ENCODE measurements at places on chromosomes 12 and 14.

- no peak for DNase-seq
Observed at GRCh38 chr12:107007411-107007810, 20.5 kb upstream of the MTERF2 start.

DNA sequence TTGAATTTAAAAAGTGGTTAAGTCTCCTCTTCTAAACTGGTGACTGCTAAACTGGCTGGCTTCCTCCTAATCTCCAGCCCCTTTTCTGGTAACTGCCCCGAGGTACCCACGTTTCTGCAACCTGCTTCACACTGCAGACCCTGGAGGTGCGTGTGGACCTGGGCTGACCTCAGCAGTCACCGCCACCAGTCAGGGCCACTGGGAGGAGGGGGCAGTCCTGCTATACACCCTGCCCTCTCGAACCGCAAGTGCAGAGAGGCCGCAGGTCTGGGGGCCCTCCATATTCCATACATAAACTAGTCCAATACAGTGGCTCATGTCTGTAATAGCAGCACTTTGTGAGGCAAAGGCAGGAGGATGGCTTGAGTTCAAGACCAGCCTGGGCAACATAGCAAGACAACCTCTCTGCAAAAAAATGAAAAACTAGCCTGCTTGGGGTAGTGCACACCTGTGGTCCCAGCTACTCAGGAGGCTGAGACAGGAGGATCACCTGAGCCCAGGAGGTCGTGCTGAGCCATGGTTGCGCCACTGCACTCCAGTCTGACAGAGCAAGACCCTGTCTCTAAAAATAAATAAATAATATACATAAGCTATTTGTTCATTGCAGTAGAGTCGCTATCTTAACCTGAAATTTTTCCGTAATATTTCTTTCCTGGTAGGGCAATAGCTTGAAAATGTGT lies 25.6 kb downstream of the VPS37B start:
- DNase-seq, result no peak

DNA sequence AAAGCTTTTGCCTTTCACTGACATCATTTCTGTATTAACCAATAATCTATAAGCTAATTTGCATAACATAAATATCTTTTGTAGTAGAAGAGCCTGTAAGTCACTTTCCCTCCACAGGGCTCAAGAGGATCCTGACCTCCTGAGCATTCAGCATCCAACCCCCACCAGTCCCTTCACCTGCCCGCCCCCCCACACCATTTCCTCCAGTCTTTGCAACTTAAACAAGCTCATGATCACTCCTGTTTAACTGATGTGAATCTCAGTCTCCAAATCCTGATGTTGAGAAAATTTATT lies 12.0 kb upstream of the CRY1 start:
- DNase-seq, result no peak

- DNase-seq, result no peak
Observed at GRCh38 chr14:100472094-100472455, 115.1 kb downstream of the BEGAIN start.

DNA sequence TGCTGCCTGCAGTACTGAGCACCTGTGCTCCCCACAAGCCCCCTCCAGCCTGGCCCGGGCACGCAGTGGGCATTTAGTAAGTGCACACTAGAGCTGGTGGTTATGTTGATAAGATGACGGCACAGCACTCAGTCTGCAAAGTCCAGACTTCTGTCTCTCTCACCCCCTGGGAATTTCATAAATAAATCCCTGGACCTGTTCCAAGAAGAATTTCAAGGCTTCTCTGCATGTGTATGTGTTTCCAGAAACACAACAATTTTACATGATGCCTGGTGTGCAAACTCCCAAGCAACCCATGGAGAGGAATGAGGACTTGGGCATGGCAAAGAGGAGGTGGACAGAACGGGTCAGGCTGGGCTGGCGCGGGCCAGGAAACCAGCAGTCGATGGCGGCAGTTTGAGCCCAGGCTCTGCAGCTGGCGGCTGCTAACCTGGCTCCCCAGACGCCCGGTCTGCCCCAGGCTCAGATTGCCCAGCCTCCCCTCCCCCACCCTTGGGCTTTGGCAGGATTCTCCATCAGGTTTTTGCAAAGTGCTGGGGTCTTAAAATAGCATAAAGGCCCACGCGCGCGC lies 10.4 kb upstream of the ACVR1B start:
- DNase-seq, result no peak

DNA sequence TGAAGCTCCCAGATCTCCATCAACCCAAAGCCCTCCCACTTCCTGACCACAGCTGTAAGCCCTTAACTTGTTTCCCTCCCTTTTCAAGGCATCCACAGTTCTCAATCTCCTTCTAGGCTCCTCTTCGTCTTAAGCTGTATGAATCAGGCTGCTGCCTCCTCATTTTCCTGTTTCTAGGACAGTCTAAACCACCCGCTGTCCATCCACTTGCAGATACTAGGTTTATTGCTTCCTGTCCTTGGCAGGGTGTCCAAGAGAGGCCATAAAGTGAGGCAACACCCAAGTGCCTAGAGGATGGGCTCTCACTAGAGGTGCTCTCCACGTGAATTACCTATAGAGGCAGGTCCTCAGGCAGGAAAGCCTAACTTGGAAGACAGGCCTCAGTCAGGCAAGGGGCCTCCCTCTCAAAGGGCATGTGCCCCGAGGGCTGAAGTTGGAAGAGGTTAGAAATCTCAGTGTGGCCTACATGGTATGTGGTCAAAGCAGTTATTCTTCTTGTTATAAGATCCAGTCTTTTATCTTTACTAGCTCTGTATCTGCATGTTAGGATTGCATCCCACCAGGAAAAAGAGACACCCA lies 8.8 kb upstream of the TMEM106C start:
- no peak for DNase-seq

GRCh38 chr12:88313554-88313953 lies 171.4 kb downstream of the TMTC3 start:
- no peak for DNase-seq

DNA sequence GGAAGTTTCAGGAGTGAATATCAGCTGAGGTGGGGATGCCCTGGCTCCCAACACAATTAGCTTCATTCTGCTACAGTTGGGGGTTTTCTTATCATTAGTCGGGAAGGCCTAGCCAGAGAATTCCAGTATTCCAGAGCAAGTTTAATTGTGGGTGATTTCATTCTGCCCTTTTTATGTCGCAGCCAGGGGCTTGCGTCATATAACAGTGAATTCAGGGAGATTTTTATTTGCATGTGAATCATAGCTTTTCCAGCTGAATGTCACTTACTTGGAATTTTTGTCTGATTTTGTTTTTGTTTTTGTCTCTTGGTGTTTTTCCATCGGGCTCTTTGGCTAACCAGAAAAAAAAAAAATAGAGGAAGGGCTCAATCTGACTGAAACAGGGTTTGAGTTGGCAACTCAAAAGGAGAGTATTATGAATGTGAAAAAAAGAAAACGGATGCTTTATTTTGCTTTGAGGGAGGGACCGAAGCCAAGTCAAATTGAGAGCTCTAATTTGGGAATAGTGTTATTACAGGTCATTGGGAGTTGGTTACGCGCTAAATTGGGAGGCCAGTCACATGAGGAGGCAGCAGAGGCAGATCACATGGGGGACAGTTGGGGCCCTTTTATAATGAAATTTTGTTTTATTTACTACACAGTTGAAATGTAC lies 119.4 kb downstream of the SAMD4A start:
- DNase-seq, result peak; percentile 59

DNA sequence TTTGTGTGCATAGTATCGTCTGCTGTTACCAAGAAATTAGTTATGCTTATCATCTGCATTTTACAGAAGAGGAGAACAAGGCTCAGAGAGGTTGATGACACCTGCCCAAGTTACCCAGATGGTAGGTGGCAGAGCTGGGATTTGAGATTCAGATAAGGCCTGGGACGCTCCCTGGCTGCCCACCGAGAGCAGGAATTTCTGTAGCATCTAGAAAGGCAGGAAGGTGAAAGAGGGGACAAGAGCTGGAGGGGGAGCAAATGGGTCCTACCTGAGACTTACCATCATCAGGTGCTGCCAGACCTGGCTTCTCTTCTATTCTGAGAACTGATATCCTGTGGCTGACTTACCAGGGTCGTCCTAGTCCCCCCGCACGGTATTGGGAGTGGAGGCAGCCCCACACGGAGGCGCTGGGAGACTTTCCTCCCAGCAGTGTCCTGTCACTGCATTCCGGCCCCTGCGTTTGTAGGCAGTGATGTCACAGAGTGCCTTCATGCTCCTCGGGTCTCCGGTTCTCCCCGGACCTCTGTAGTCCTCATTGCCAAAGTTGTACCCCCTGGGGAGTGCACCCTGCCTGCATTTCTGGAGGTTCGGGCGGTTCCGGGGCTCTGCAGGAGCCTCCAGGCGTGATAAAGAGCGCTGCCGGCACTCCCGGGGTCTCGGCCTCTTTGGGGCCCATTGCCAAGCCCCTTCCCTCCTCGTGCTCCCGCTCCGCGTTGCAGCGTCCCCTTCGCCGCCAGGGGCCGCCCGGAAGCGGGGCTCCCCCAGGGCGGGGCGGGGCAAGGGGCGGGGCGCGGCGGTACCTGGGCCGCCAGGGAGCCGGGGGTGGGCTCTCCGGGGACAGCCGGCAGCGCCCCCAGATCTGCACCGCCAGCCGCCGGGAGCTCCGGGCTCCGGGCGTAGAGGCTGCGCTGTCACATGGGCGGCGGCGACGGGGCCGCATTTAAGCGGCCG lies at the start of gene CABP1:
CABP1 (plus strand) TSS at position 856 of the 951 bp plus-strand sequence; CDS start at position 916, 60 bp downstream.
- DNase-seq, result no peak

GRCh38 chr14:85165094-85165493 lies 364.9 kb upstream of the FLRT2 start:
- peak; percentile 20 for DNase-seq

DNA sequence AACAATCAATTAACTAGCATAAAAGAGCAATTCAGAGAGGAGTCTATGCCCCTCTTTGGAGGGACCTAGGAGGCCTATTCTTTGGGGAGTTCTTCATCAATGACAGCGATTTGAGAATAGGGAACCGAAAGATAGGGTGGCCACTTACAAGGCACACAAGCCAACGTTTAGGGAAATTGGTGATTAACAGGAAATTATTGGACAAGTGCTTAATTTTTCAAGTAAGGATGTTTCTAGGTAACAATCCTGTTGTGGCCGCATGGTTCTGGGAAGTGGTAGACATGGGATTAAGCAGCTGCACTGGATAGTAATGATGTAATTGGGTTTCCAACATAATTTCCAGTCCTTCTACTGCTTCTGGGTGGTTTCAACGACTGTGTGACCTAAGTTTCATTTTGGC lies 83.2 kb downstream of the HMGA2 start:
- no peak for DNase-seq

GRCh38 chr12:47812797-47813510 lies 6.7 kb downstream of the HDAC7 start:
- peak; percentile 96 for DNase-seq
